Glutamatergic neuron (in vitro differentiated cells): ENCODE measurements at places on chromosomes 3 and 15. TPM values are rescaled to one million over a fixed set of nuclear protein-coding genes. Genes with fewer than 3 reads are reported as not detected.

- peak; percentile 87 for DNase-seq
Observed at GRCh38 chr15:78681281-78682003, 40.4 kb upstream of the CHRNB4 start.

DNA sequence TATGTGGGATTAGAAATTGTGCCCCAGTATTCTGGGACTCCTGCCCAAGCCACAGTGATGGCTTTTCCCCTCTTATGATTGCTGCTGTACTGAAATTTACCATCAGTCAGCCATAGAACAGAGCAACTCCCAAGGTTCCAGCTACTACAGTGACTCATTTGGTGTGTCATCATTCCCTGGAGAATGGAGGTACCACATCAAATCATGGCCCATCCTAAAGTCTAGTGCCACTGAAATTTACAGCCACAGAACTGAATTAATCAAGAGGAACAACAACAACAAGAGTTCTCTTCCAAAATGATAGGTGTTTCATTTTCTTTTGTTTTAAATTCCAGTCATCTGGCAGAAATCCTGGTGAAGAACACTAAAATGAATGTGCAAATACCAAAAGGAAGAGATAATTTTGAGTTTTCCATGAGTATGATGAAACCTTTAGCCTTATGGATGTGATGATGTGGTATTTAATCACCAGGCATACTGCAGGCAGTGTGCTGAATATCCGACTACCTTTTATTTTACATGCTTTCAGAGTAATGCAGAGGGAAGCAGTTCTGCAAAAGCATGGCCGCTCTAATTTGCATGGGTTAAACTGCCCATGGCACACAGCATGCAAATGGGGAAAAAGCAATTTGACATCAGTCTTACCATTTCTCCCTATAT, 75.6 kb upstream of the SLC2A2 start:
- DNase-seq, result no peak

DNA sequence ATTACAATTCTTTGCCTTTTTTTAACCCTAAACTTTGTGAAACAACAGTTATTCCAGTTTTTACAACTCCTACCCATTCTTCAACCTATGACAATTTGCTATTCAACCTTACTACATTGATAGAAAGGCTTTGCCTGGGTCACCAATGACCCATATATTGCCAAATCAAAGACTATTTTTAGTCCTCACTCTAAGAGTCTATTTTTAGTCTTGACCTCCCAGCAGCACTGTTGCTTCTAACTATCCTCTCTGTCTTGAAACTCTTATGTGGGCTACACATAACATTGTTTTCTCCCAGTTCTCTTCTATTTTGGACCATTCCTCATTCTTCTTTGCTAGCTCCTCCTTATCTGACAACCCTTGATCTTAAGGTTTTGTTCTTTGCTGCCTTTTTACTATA, 71.4 kb downstream of the C3orf80 start:
- DNase-seq, result no peak

The CRYGS gene
- 3.7 TPM for total RNA-seq

The DNAH1 gene
- 8.9 TPM for total RNA-seq
